ENCODE measurements at places on chromosomes 11 and 22. TPM values are rescaled to one million over a fixed set of nuclear protein-coding genes. Genes with fewer than 3 reads are reported as not detected.

MYBPC3 gene
- 0.67 TPM for total RNA-seq

EXPH5 gene
- 0.66 TPM for total RNA-seq

CWC15 gene
- 59.5 TPM for total RNA-seq

ABTB2 gene
- 5.9 TPM for total RNA-seq

UPK3A gene
- total RNA-seq = not detected

BRSK2 gene
- total RNA-seq = 1.5 TPM

CHRM1 gene
- total RNA-seq = not detected

GLYAT gene
- not detected for total RNA-seq
